GM13976 (cell line): ENCODE measurements at places on chromosomes 11 and 22.

- no peak for DNase-seq
Observed at GRCh38 chr11:100865443-100866065, 178.5 kb downstream of the ARHGAP42 start.

GRCh38 chr11:12841946-12842630 lies 167.0 kb upstream of the RASSF10 start:
- DNase-seq, result no peak

DNA sequence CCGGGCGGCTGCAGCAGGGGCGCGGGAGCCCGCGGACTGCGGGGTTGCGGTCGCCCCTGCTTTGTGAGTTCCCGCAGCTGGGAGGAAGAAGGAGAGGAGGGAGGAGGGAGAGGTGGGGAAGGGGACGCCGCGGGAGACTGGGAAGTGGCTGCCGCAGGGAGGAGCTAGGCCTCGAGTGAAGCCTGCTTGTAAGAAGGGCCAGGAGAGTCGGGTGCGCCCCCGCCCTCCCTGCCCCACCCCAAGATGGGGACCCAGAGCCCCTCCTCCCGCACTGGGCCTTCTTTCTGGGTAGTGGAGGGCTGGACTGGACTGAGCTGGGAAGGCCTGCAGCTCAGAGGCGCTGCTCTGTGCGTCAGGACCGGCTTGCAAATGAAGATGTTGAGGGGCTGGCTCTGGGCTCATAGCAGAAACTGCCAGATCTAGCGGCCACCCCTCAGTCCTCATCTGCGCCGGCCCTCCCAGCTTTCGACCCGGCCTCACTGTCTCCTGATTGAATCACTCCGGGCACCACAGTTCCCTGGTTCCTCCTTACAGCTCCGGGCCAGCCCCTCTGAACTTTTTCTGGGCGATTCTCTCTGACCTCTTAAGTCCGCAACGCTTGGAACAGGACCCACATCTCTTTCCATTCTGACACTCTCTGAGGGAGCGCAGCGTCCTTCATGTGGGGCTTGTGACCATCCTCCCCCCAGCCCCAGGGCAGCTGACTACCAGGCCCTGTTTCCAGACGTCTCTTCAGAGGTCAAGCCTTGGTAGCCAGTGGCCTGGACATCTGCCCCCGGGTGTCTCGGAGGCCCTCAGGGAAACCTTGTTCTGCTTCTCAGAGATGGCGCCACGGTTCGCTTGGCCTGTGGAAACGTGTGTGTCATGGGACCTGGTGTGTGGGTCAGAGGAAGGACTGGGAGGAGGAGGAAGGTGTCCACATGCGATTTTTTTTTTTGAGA lies 21.9 kb downstream of the SERPINH1 start:
- peak; percentile 56 for DNase-seq

DNA sequence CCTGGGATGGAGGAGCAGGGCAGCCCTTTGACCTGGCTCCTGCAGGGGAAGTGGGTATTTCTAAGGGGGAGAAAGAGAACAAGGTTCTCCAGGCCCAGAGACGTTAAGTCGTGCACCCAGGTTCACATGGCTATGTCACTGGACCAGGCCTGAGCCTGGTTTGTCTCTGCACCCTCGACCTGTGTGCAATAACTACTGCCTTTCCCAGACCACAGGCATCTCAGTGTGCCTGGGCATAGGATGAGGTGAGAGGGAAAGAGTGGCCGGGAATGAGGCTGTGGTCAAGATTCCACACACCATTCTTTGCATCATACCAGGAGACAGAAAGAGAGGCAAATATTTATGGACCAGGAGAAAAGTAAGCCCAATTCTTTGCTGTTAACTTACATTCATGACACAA lies 66.8 kb downstream of the PRR5L start:
- DNase-seq, result no peak

DNA sequence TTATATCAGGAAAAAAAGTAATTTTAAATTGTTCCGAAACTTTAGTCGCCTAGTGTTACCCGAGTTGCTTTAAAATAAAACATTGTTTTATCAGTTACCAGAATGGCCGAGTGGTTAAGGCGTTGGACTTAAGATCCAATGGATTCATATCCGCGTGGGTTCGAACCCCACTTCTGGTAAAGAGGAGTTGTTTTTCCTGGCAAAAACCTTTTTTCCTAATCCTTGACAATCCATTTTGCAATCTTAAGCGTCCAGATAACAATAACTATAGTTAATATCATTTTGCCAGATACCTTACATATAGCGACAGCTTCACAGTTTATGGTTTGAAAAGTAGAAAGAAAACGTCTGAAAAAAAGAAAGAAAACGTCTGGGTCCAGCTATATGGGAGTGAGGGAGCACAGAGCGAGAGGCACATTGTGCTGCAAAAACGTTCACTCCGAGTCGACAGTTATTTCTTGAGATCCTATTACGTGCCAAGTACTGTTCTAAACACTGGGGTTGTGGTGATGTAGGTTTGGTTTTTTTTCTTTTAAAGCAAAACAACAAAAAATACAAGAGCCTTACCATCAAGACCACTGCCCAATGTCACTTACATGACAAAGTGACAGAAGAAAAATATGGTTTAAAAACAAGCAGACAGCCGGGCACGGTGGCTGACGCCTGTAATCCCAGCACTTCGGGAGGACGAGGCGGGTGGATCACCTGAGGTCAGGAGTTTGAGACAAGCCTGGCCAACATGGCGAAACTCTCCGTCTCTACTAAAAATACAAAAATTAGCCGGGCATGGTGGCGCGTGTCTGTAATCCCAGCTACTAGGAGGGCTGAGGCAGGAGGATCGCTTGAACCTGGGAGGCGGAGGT lies 40.6 kb downstream of the OR4D9 start:
- DNase-seq, result no peak

GRCh38 chr11:12800032-12800671 lies 125.9 kb downstream of the TEAD1 start:
- no peak for DNase-seq

GRCh38 chr11:59776210-59777066 lies 21.3 kb downstream of the STX3 start:
- DNase-seq, result no peak

GRCh38 chr11:11043721-11044120 lies 185.9 kb upstream of the ZBED5 start:
- DNase-seq, result no peak

DNA sequence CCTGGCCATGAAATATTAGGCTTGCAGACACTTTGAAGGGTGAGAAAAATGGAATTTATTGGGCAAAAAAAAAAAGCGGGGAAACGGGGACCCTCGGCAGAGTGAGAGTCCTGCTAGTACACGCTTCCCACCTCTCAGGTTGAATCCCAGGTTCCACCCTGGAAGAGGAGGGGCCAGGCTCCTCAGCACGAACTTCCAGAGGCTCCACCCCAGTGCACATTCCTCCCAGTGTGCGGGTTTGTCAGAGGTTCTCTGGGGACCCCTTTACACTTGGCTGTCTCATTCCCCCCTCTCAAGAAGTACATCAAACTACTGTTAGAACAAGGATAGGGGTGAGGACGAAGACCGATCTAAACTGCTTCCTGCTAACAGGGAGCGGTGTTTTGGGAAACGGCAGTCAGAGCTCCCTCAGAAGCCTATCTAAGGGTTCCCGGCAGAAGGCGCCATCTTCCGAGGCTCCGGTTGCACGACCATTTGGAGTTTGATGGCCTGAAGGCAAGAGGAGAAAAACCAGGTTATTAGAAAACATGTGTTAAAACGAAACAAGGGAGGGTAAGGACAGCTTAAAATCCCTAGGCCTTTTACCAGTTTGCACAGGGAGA lies 27.5 kb downstream of the FOLR3 start:
- DNase-seq, result no peak

DNA sequence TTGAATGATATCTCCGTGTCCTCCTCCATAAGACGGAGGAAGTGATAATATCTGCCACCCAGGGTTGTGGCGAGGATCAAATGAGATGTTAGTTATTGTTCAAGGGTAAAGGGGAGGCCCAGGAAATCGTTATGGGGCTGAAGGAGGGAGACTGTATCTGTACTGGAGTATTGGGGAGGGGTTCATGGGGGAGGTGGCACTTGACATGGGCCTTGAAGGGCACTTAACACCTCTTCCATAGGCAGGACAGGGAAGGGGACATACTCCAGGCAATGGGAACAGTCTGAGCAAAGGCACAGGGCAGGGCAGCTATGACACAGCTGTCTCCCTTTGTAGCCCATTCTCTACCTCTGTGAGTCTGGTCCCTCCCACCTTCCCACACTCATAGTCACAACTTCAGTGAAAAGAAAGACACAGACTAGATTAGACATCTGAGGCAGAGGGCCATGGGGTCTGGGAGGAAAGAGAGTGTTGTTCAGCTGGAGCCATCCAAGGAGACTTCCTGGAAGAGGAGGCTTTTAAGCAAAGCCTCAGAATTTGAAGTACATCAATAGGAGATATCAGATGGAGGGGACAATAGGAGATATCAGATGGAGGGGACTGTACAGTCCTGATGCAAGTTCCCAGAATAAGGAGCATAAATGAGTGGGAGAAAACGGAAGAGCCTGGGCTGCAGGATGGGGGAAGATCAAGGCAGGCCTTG lies 15.8 kb upstream of the DGKZ start:
- DNase-seq, result no peak

- no peak for DNase-seq
Observed at GRCh38 chr11:78338138-78338537, 79.5 kb downstream of the GAB2 start.

GRCh38 chr11:123129920-123130319 lies 65.1 kb downstream of the CLMP start:
- DNase-seq, result no peak

- DNase-seq, result peak; percentile 40
Observed at GRCh38 chr22:35102663-35103062, 36.7 kb downstream of the ISX start.

DNA sequence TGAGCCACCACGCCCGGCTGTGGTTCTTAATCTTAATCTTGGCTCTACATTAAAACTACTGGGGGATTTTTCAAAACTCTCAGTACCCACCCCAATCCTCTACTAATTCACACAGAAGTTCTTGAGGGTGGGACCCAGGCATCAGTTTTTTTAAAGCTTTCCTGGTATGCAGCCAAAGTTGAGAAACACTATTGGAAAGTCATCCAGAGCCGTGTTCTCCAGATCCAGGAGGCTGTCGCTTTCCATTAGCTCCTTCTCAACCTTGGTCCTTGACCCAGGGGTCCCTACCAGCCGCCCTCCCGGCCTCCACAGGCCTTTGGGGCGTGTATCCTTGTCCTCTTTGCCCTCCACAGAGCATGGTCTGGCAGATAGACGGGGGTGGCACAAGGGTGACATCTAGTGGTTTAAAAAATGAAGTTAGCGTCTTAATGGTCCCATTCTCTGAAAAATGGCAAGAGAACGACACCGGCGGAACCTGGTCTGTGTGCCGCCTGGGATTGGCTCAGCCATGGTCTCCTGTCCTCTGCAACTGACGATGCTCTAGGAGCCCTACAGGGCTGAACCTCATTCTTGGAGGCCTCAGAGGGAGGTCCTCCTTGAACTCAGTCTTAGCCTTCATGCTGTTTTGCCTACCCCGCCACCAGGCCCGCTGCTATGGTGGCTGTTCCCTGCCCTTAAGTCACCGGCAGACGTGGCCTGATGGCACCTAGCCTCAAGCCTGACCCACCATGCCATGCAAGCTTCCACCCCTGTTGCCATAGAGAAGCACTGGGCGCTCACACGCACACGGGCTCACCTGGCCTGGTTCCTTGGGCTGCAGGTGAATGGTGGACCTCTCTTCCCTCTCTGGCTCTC lies 152.0 kb upstream of the SYN3 start:
- peak; percentile 85 for DNase-seq

- DNase-seq, result no peak
Observed at GRCh38 chr11:104624021-104624420, 274.2 kb downstream of the CASP12 start.

GRCh38 chr22:44862981-44863860 lies 110.8 kb downstream of the ARHGAP8 start:
- DNase-seq, result no peak

DNA sequence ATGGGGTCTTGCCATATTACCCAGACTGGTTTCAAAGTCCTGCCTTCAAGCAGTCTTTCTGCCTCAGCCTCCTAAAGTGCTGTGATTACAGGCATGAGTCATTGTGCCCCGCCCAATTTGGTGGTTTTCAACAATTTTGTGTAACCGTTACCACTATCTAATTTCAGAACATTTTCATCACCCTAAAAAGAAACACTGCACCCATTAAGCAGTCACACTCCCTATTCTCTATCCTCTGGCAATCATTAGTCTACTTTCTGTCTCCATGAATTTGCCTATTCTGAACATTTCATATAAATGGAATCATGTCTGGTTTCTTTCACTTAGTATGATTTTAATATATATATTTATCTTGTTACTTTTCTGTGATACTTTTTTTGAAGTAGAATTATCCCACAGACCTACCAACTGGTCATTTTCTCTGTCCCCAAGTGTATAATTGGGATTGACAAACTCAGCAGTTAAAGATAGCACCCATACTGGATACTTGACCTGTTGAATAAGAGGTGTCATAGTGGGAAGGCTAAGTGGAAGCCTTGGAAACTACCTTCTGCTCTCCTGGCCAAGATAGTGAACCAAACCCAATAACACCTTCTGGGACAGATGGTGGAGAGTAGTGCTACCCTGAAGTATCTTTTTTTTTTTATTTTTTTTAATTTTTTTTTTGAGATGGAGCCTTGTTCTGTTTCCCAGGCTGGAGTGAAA lies 64.8 kb downstream of the STIM1 start:
- DNase-seq, result peak; percentile 43

GRCh38 chr11:103051151-103051801 lies 40.7 kb downstream of the DCUN1D5 start:
- no peak for DNase-seq

DNA sequence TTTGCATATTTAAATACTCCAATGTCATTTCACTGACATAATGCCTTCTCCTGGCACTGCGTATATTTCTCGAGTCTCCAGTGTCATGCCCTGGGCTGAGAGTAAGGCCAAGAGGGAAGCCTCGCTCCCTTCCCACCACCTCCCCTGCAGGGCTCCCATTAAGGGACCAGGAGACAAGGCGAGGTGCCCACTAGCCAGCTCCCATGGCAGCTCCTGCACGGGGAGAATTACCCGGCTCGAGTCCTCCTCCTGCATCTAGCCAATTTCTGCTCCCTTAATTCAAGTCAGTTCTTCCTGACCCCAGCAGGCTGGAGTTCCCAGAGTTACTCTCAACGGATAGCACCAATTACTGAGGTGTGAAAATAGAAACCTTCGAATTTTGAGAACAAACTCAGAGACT lies 31.9 kb downstream of the OPCML start:
- DNase-seq, result no peak

DNA sequence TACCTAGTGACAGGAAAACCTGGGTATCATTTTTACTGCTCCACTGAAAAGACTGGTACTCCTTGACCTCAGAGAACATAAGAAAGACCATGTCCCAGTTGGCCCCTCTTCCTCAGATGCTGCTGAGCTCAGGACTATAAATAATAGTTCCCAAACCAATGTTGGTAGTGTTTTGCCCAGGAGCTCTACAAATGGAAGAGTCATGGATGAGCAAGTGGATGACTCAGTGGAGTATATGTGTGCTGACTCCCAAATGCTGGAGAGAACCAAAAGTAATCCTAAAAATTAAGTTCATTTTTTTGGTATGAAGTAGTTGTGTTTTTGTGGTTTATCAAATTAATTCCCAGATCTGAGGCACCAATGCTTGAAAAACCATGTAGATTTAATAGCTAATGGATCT lies 482.0 kb downstream of the KCNA4 start:
- DNase-seq, result no peak

GRCh38 chr11:112583261-112583893 lies 322.7 kb upstream of the PLET1 start:
- DNase-seq, result peak; percentile 48
